Activated T-cell treated with anti-CD3 and anti-CD28 coated beads for 4 hours (primary cell): ENCODE measurements at places on chromosomes 5 and 9.

DNA sequence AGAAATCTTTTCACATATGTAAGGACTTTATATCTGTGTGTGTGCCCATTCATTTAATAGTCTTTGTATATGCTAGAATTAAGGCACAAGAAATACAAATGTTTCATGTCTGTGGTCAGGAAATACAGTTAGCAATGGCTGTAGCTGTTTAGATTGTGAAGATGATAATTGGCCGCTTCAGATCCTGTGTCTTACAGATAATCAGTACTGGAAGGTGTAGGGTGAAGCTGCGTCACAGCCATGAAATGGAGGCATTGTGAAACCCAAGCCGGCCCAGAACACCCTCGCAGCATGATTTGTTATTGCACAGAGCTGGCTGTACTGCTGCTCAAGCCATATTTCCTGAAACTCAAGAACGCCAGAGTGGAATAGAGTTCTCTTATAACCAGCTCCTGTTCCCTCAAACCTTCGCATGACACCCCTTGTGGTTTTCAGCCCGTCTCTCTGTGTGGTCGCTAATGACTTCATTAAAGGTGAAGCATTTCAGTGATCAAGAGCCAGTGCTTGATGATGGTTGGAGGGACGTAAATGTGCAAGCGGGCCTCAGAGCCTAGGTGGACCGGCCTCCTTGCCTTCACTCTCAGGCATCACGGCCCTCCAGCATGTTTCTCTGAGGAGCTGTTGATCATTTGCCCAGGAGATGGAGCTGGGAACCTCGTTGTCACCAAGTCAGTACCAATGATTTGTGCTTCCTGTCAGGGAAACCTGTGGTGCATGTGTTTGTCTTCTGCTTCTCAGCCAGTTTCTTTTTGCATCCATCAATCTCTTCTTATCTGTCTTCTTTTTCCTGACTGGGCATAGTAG, 80.1 kb downstream of the F2RL2 start:
- DNase-seq, result peak; percentile 27

- no peak for DNase-seq
Observed at GRCh38 chr9:33210006-33210715, 29.8 kb upstream of the SPINK4 start.

- no peak for DNase-seq
Observed at GRCh38 chr5:92424785-92425426, 1041.8 kb upstream of the ARRDC3 start.

DNA sequence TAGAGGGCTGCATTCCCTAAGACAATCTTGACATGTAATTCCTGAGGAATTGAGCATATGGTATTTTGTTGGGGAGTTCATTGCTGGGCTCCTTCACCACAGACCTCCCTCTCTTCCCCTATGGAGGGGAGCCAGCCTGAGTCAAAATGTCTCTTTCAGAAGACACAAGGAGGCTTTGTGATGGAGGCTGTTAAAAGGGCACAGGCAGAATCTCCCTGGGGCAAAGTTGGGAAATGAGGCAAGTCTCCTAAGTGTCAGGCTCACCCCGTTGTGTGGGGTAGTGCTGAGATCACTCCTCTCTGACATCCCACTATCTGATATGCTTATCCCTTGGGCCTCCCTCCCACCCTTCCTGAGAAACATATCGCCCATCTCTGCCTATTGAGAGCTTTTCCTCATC, 30.6 kb downstream of the GFRA3 start:
- DNase-seq, result no peak

GRCh38 chr5:147448766-147449165, 61.1 kb downstream of the DPYSL3 start:
- DNase-seq, result no peak

GRCh38 chr5:119358530-119358900, 2.7 kb downstream of the TNFAIP8 start:
- DNase-seq, result no peak

- no peak for DNase-seq
Observed at GRCh38 chr5:58912116-58912515, 329.2 kb downstream of the RAB3C start.

DNA sequence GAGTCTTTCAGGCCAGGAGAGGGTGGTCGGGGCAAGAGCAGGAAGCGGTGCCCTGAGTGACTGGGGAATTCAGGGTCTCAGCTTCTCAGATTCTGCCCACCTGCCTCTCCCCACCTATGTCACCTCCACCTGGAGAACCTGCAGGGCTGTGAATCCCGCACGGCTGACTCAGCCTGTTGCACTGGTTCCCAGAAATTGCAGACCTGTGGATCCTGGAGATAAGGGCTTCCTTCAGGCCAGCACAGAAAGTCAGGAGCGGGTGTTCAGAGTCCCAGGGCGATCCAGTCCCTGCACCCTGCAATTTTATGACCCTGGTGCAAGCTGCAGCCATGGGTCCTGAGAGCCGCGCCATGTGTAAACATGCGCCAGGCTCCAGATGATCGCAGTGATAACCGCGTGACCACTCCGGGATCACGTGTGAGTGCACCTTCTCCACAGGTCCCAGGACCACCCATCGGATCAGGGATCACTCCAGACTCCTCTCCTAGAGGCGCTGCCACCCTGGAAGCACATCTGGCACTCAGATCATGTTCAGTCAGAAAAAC, 17.8 kb downstream of the IRX4 start:
- DNase-seq, result no peak

DNA sequence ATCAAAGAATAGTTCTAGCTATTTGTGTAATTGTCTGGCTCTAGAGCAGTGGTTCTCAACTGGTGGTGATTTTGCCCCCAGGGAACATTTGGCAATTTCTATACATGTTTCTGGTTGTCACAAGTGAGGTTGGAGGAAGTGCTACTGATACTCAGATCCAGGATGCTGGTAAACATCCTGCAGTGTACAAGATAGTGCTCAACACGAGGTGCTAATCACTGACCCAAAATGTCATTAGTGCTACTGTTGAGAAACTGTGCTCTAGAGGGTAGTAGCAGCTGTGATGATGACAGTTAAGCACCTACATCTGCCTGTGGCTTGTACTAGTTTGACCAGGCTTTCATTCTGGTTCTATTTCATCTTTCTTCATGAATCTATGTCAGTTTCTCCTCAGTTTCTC, 22.1 kb downstream of the LRRC19 start:
- no peak for DNase-seq

- DNase-seq, result no peak
Observed at GRCh38 chr5:27290172-27290571, 251.8 kb upstream of the CDH9 start.

DNA sequence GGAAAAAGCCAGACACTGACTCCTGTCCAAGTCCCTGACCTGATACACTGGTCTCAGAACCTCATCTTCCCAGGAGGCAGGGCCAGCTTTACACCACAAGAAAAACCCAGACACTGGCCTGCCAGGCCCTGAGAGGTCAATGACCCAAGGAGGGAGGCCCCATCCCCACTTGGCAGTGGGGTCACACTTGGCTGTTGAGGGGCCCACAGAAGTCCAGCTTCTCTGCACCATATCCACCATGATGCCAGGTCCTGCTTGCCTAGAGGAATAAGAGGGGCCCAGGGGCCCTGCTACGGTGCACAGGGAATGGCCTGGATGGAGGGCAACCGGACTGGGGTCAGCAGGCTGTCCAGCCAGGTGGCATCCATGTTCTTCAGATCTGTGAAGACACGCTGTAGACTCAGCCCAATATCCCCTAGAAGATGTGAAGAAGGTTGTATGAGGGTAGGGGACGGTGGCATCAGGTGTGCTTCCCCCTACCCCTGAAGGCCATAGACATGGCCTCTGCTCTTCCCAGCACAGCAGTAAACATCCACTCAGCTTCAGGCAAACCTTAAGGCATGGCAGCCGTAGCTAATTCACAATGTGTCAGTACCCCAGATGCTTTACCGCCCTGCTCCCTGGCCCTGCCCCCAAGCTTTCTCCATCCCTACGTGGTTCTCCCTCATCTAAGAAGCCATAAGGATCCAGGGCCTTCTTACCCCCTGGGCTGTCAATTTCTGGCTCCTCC, 6.7 kb downstream of the IRF1 start:
- DNase-seq, result no peak

GRCh38 chr5:31051316-31051715, 142.2 kb upstream of the CDH6 start:
- no peak for DNase-seq

GRCh38 chr9:6978591-6978990, 220.8 kb downstream of the KDM4C start:
- DNase-seq, result no peak

- DNase-seq, result no peak
Observed at GRCh38 chr5:117143406-117143805, 568.8 kb upstream of the SEMA6A start.

DNA sequence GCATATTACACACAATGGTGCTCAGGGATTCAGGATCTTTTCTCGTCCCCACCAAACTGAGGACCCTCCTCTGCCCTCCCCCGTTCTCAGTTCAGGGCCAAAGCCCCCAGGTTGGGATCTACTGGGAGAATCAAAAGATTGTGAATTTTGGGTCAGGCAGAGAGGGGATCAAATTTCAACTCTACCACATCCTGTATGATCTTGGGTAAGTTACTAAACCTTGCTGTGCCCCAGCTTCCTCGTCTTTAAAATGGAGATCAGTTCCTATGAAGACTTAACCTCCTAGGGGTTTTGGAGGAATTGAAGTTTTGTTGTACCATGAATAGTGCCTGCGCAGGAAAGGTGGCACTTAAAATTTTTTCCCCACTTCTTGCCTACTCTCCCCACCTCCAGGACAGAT, 62.4 kb downstream of the RAI14 start:
- no peak for DNase-seq

DNA sequence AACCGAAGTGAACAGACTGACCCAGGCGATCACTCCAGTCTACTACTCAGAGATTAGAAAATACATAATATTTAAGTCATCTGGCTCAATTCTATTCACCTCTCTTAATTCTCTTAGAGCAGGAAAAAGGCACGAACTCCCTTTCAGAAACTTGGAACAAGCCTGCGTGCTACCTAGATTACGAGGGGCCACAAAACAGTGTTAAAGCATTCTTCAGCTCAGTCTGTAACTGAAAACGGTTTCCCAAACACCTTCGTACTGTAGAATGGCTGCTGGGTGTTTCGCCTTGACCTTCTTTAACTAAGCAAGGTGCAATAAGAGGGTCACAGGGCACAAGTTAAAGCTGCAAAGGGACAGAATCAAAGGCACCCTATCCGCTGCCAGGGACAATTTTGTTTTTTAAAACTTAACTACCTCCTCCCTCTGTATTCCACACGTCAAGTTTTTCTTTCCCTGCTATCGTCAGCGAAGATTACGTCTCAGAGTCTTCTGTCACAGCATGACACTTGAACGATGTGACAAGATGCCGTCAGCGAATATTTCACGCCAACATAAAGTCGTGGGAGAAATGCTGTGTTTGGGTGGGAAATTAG, 687 bp downstream of the LYSMD3 start:
- DNase-seq, result peak; percentile 19

DNA sequence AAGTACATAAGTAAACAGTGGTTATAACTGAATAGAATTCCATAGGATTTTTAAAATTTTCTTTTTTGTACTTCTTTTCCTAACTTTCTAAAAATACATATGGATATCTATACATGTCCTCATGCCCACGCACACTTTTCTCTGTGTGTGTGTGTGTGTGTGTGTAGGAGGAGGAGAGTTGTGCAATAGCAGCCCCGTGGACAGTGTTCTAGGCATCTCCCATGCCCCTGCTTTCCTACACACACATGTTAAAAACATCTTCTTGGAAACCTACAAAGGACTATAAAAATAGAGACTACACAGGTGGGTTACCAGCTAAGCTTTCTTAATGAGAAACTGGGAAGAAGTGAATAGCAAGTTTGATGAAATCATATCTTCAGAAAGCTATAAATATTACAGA, 19.8 kb upstream of the HEXB start:
- no peak for DNase-seq

DNA sequence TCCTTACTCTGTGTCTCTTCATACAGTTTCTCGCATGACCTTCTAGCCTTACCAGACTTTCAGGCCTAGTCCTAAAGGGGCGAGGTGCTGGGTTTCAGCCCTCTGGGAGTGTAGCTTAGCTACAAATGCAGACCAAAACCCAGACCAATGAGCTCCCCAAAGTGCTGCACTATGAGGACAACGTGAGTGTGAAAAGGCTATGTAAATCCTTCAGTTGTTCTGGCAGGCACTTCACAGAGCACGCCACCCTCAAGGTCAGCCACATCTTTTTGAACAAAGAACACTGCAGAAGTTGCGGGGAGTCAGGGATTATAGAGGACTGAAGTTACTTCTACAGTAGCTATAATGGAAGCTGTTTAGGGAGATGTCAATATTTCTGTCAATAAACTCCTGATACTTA, 301.7 kb downstream of the MARCHF11 start:
- no peak for DNase-seq

GRCh38 chr5:74469234-74469994, 171.1 kb downstream of the ENC1 start:
- no peak for DNase-seq

GRCh38 chr5:134937526-134937925, 30.2 kb upstream of the CATSPER3 start:
- no peak for DNase-seq

DNA sequence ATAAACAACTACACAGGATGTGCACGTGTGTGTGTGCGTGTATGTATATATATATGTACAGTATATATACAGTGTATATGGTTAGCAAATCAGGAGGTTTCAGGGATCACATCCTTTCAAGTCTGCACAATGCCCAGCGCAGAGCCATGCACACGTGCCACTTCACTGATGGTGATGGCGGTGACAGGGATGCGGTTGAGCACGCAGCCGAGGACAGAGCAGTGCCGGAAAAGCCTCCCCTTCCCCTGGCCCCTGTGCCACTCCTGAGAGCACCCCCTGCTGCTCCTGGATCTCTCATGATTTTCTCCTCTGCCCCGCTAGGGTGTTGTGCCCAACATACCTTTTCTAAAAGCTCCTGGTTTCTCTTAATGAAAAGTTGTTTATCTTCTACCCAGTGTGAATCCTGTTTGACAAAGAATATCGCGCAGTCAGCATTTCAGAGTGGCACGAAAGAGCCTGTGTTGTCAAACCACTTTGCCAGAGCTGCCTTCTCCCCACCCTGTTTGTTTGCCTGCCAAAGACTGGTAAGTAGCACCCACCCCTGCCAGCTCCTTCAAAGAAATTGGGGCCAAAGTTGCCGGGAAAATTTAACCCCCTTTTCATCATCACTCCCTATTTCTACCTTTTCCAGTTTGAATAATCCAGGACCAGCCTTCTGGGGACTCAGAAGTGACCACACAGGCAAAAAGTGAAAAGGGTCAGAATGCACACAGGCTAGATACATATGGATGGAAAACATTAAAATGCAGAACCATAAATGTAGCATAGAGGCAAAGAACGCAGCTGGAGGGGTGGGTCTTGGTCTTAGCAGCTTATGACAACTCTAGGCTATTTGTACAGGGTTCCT, 126.2 kb upstream of the DPYSL3 start:
- no peak for DNase-seq

DNA sequence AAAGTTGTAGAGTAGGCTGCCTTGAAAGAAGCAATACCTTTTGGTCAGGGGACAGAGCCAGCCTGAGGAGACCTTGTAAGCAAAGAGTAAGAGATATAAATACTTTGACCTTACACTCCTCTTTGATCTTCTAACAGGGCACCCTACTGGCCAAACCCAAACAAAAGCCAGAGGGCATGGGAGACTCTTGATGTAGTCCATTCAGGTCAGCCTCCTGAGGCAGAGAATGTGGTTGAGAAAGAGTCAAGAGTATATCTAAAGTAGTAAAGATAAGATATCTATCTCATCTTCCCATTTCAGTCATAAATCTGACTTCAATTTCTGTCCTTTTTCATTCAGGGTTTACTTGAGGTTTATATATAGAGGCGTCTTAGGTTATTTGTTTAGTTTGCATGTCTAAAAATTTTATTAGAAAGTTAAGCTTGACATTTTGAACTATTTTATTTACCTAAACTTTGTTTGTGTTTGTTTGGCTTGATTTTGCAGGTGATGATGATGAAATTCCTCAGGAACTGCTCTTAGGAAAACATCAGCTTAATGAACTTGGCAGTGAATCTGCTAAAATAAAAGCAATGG, 125.7 kb downstream of the NIPBL start:
- DNase-seq, result no peak
